ENCODE measurements at places on chromosomes 5 and 9.

DNA sequence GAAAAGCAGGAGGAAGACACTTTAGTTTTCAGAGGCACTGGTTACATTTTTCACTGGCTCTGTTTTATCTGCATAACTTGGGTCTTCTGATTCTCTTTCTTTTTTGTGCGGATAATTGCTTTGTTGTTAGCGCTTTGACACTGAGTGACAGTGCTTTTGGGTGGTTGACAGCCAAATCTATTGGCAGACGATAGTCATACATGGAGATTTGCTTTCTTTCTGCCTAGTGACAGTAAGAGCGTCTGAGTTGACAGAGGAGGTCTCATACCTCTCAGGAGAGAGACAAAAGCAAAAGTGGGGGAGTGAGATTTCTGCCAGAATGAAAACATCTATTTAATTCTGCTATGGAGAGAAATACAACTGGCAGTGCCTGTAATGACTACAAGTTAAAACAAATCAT is 2278.0 kb upstream of the WWC1 start:
- no peak for DNase-seq

DNA sequence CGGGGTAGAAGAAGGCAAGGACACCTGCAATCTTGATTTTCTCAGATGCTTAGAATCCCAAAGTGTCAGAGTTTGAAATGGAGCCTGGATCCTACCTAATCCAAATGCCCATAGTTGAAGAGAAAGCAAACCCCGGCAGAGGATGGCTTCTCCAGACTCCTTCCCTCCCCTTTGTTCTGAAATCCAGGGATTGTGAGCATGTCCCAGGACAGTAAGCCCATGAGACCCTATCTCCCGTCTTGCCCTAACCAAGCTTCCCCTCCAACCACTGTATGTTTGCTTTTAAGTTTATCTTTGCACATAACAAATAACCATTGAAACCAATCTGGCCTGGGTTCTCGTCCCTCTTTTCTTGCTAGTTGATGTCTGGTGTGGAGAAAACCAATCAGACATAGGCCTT is 78.3 kb upstream of the NIPAL4 start:
- DNase-seq, result no peak

- DNase-seq, result no peak
Measured at GRCh38 chr5:22728610-22729009, 124.5 kb downstream of the CDH12 start.

DNA sequence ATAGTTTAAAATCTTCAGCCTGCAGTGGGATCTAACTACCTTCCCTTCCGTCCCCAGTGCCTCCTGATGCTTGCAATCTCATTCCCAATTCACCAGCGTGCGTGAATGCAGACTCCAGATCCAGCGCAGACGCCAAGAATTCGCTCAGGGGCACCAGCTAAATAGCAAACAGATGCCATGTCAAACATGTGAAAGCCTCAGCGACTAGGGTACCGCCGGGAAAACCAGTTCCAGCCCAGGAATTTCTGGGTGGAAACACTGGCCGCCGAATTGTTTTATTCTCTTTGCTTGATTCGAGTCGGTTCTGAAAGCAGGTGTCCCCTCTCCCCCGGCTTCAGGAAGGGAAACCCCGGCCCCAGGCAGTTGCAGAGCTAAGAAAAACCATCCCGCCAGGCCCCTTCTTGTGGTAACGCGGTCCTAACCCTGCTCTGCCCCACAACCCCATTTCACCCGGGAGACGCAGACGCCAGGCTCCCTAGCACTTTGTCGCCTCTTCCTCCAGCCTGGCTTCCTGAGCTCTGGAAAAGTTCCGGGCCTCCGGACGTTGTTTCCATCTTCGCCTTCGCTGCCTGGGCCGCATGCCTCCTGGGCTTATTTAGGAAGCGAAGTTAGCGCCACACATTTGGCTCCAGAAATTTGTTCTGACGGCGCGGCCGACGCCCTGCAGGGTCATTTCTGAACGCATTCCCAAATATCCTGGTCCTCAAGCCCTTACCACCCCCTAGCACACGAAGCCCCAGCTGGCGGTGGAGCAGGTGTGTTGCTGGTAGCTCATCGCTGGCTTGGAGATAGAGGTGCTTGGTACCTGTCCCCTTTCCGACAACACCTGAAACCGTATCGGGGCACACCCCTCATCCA is 665 bp upstream of the LVRN start:
- DNase-seq, result no peak

DNA sequence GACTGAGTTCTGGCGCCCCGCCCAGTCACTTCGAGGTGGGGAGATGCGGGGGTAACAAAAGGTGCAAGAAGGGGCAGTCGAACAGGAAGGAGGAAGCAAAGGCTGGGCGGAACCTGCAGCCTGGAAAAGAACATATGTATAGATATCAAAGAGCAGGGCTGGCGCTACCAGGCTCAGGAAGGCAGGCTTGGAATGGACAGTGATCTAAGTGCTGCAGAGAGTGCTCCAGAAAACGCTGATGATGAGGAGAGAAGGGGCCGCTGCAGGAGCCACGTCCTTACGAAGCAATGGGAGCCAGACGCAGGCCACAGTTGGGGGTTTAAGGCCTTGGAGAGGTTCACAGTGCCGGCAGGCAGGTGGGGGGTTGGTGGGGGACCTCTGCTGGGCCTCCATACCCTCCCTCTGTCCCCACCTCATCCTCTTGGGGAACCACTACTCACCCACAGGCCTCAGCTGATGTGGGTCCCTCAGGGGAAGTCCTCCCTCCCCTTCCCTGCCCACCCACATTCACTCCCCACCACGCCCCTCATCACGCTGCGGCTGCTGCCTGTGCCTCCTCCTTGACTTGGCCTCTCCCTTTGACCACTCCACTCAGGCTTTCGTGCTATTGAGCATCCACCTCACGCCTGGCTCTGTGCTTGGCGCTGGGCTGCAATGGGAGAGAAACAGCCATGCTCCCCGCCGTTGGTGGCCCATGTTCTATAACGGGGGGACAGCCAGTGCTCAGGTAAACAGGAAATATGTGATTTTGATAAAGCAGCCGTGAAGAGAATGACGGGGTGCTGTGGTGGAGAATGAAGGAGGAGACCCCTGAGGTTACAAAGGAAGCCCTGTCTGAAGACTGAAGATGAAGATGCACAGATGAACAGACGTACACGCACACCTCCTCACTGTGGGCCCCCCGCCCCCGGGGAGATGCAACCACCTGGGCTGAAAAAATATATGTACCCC is 40.5 kb upstream of the RPL26L1 start:
- no peak for DNase-seq

DNA sequence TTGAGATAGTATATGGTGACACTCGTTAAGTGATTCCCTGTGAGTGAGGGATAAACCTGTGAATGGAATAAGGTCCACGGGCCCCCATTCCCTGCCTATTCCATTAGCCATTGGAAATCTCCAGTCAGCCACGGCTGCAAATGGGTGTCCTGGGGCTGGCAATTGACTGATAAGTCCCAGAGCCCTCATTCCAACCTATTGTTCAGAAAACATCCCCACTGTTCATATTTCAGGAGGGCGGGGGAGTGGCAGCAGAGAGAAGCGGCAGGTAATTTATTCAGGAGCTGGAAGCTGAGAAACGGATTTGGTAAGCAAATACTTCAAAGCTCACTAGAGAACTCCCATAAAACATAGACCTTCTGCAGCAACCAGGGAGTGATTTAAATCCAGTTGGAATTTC is 42.0 kb downstream of the TMEM174 start:
- DNase-seq, result no peak

GRCh38 chr9:34179213-34180136 is 632 bp downstream of the UBAP1 start:
- no peak for DNase-seq

DNA sequence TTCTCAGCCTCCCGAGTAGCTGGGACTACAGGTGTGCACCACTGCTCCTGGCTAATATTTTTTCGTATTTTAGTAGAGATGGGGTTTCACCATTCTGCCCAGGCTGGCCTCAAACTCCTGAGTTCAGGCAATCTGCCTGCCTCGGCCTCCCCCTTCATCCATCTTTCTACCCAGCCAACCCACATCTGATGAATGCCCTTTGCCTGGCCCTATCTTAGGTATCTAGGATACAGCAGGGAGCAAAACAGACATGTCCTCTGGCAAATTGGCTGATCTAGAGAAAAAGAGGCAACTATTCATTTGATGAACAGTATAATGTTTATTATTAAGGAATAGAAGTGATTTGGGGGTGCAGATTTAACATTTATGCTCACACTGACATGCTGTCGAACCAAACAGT is 123.0 kb downstream of the TRIO start:
- no peak for DNase-seq

- peak; percentile 65 for DNase-seq
Measured at GRCh38 chr5:100667161-100667630, 132.0 kb downstream of the FAM174A start.

DNA sequence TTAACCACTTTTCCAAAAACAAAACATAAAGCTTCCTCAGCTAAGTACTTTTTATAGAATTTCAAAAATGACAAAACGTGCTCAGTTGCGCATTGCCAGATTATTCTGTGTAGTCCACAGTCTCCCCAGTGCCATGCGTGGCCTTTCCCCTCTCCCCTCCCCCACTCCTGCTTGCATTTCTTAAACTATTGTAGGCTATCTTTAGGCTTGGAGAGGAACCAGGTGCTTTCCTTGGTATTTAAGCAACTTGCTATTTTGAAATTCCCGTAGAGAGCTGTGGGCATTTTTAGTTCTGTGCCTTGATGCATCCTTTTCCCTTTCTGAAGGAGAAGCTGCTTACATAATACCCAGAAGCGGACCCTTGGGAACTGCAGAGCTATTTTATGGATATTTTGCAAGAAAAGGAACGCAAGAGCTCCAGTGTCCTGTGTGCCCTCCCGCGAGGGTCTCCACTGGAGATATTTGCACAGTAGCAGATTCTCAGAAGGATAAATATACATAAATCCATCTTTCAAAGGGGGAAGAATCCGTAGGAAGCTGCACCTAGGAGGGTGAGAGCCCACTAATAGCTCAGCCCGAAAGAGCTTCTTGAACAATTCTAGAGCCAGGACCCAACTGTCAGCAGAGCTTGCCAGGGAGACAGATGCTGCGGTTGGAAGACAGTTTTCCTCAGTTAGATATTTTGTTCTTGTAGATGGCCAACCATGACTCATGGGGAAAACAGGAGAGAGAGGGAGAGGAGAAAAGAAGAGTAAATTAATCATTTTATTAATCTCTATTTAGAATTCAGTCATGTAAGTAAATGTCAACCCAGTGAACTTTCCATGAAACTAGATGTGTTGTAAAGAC is 1298.3 kb upstream of the WWC1 start:
- no peak for DNase-seq

- DNase-seq, result no peak
Measured at GRCh38 chr5:166639151-166639550, 1652.3 kb upstream of the WWC1 start.

- no peak for DNase-seq
Measured at GRCh38 chr5:79720096-79720495, 30.5 kb downstream of the CMYA5 start.

DNA sequence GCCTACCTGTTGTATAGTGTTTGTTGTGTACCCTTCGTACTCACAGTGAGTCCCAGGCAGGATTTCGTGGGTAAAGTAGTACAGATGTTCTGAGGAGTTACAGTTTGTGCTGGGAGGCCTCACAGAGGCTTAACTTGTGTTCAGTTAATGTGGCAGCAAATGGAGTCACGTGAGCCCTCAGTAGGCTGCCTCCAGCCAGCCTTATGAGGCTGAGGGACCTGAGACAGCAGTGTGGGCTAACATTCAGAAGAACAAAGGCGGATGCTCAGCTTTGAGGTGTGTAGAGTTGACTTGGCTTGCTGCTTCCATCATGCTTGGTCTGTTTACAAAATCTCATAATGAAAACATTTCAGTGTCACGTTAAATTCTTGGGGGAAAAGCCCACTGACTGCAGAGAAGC is 118.1 kb downstream of the TRIO start:
- no peak for DNase-seq

DNA sequence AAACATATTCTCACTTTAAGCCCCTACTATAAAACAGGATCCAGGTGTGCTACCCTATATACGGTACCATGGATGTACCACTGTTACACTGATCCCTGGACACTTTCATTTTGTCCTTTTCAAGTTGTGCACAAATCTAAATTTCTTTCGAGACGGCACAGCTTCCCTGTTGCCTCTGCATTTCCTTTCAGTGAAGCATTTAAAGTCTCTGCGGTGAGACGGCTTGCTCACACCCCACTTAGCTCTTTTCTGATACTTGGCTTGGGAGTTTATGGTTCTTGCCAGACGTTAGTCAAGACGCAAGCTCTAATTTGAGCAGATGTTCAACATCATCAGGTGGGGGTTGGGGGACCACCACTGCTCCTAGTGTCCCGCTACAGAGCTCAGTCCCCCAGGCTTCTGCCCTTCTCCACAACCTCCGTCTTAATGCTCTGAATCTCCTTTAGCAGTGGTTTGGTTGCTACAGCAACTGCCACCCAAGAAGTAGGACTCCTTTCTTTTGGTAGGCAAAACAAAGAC is 15.8 kb downstream of the F2RL2 start:
- no peak for DNase-seq
